ENCODE measurements at places on chromosomes 3 and 15. TPM values are rescaled to one million over a fixed set of nuclear protein-coding genes. Genes with fewer than 3 reads are reported as not detected.

GRCh38 chr3:176906046-176906905 is 291.0 kb downstream of the TBL1XR1 start:
- peak overlapping the region; percentile 92 for H3K27ac ChIP-seq
- DNase-seq, result no peak
- no peak overlapping the region for H3K4me3 ChIP-seq
- no peaks in the 10 kb centered on the region for H3K36me3 ChIP-seq
- peaks cover 30% of the 10 kb centered on the region for H3K4me1 ChIP-seq

- no peak overlapping the region for H3K4me3 ChIP-seq
- no peak overlapping the region for H3K27ac ChIP-seq
- no peaks in the 10 kb centered on the region for H3K4me1 ChIP-seq
- no peak for DNase-seq
- H3K27me3 ChIP-seq, result peaks cover 78% of the 10 kb centered on the region
Measured at GRCh38 chr3:10974746-10975375, 17.7 kb upstream of the SLC6A1 start.

GRCh38 chr15:63258658-63259057 is 18.7 kb upstream of the APH1B start:
- H3K36me3 ChIP-seq, result peaks cover 23% of the 10 kb centered on the region
- no peak overlapping the region for H3K27ac ChIP-seq

GRCh38 chr3:177150970-177151627 is 46.2 kb downstream of the TBL1XR1 start:
- H3K27me3 ChIP-seq, result no peaks in the 10 kb centered on the region
- no peak overlapping the region for H3K4me3 ChIP-seq
- H3K27ac ChIP-seq, result peak overlapping the region; percentile 92
- peaks cover 44% of the 10 kb centered on the region for H3K4me1 ChIP-seq

- H3K36me3 ChIP-seq, result peaks cover 14% of the 10 kb centered on the region
- H3K4me3 ChIP-seq, result no peak overlapping the region
- H3K4me1 ChIP-seq, result peaks cover 7% of the 10 kb centered on the region
Measured at GRCh38 chr3:109853077-109853731, 515.9 kb upstream of the DPPA4 start.

DENND6A gene
- 41.8 TPM for total RNA-seq

Data from mesothelial cell of epicardium (in vitro differentiated cells).